ENCODE measurements at places on chromosomes 2 and 18. TPM values are rescaled to one million over a fixed set of nuclear protein-coding genes. Genes with fewer than 3 reads are reported as not detected.

The FSIP2 gene
- total RNA-seq, result not detected

The LYG2 gene
- total RNA-seq, result not detected

The SLC16A14 gene
- total RNA-seq, result 2.1 TPM

The C1GALT1C1L gene
- total RNA-seq, result not detected

The BMP10 gene
- total RNA-seq, result not detected

The LGALSL gene
- total RNA-seq, result 4.5 TPM

The MYOM1 gene
- 0.05 TPM for total RNA-seq

The RBM44 gene
- total RNA-seq, result not detected

The CIB4 gene
- not detected for total RNA-seq

The SCG2 gene
- 0.26 TPM for total RNA-seq

The ANKRD29 gene
- total RNA-seq, result 10.3 TPM

The REG1A gene
- not detected for total RNA-seq

The TUBB8B gene
- not detected for total RNA-seq

The IL36G gene
- total RNA-seq, result not detected

The UGT1A3 gene
- total RNA-seq, result not detected

The DSG4 gene
- total RNA-seq, result not detected

The STAMBP gene
- total RNA-seq, result 36.0 TPM

The ANKRD30BL gene
- total RNA-seq, result not detected

Measured in MG63 (cell line).